Activated gamma-delta T cell treated with anti-CD3 and anti-CD28 coated beads, Interleukin-2, amount 50 U/mL, for 16 hours (primary cell): ENCODE measurements at places on chromosomes 7 and 10.

DNA sequence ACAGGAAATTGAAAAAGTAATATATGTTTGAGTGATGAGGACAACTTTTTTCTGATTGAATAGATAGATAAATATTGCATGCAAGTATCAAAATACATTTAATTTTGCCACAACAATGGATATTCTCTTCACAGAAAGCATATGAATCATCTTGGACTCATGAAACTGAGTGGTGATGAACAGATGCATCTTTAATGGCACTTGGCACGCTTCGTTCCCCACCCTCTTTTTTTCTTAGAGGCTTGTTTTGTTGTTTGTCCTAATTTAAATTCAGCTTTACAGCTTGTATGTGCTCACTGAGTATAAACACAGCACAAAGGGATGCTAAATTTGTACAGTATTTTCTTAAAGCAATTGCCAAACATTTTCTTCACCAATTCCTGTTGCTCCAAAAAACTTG lies 145.0 kb upstream of the YAE1 start:
- no peak for DNase-seq

DNA sequence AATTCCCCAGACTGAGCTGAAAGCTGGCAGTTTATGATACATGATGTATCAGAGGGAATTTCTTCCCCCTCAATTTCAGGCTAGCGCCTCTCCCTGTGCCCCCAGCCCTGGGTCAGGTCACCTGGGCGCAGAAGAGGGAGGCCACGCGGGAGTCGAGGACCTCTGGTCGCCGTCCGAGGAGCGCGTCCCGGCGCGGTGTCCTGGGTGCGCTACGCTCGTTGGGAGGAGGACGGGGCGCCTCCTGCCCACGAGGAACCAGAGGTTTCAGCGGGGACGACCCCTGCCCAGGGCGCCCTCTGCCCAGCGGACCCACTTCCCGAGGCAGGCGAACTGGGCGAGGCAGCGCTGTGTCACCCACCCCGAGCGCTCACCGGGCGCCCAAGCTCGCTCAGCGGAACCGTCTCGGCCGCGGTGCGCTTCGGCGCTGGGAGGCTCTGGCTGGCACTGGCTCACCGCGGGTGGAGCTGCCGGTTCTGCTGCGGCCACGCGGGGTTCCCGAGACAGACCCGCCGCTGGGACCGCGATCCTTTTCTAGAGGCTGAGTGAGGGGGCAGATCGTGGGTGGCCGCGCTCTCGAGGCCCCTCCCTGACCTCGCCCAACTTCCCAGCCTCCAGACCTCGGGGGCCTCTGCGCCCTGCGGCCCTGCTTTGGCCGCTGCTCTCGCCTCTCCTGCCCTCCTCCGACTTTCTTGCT lies at the start of gene FAM237B:
Gene FAM237B (minus strand): TSS at position 504 of the 694 bp plus-strand sequence. CDS start 1,556 bp downstream, outside the sequence.
- no peak for DNase-seq

- no peak for DNase-seq
Measured at GRCh38 chr7:139930286-139930965, 101.4 kb downstream of the TBXAS1 start.

DNA sequence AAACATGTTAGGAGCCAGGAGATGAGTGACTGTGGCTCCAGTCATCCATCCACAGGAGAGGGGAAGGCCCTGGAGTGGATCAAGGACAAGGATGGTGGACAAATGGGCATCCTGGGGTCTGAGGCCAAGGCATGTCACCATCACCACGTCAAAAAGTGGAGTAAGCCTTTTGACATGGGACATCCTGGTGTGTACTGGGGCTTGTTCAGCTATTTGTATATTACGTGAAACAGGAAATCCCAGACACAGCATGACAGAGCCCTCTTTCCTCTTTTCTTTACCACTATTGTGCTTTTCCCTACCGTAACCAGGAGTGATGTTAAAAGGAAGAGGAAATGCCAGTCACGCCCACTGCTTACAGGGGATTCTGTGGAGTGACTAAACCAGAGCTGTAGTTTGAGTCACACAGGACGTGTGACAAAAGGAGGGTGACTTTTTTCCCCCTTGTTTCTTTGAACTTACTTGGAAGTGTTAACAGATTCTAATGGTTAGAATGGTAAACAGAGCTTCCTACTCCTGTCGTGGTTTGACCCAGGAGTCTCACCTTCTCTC lies 15.4 kb downstream of the ACSL5 start:
- no peak for DNase-seq

GRCh38 chr7:43148161-43148731 lies 35.8 kb downstream of the HECW1 start:
- DNase-seq, result no peak

DNA sequence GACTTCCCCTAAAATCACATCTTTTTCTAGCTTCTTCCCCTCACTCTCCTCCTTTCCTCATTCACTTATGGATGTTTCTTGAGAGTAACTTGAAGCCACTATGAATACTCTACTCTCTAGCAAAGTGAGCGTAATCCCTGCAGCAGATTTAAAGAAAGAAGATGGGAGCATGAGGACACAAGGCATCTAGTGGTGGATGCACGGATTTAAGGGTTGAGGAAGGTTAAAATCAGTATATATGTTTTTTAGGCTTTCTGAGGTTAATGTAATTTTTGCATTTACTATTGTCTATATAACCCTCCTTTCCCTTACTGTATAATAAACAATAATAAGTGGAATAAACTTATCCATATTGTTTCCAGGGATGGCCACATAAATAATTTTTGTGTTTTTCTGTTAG lies 495.2 kb upstream of the TPK1 start:
- DNase-seq, result no peak

DNA sequence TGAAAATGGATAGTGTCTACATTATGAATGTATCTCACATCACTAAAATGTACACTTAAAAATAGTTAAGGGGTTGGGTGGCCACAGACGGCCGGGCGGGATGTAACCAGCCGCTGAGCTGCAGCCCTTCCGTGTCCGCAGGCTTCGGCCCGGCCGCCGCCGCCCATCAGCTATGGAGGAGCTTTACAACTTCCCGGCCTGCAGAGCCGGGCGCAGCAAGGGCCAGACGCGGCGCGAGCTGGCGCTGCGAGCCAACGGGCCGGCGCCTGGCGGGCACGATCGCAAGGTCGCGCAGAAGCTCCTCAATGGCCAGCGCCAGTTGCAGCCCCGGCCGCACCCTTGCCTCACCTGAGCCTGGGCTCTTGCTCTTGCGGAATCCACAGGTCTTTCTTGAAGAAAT lies 69.1 kb downstream of the KMT2C start:
- no peak for DNase-seq

GRCh38 chr7:128904381-128905197 lies 5.9 kb downstream of the KCP start:
- DNase-seq, result no peak

DNA sequence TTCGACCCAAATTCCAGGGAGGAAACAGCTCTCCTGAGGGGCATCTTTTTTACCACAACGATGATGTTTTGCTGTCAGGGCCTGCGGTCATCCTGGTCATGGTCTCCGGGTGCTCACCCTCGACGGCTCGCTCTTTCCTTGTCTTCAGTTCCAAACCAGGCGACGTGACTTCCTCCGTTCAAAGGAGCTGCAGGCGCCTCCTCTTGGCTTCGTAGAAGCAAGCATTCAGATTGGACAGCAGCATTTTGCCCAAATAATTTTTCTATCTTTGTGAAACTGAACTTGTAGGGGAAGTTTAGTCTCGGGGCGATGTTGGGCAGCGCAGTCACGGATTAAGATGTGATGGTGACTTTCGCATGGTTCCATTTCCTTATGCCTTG lies 208.9 kb downstream of the DNAJB6 start:
- DNase-seq, result no peak

DNA sequence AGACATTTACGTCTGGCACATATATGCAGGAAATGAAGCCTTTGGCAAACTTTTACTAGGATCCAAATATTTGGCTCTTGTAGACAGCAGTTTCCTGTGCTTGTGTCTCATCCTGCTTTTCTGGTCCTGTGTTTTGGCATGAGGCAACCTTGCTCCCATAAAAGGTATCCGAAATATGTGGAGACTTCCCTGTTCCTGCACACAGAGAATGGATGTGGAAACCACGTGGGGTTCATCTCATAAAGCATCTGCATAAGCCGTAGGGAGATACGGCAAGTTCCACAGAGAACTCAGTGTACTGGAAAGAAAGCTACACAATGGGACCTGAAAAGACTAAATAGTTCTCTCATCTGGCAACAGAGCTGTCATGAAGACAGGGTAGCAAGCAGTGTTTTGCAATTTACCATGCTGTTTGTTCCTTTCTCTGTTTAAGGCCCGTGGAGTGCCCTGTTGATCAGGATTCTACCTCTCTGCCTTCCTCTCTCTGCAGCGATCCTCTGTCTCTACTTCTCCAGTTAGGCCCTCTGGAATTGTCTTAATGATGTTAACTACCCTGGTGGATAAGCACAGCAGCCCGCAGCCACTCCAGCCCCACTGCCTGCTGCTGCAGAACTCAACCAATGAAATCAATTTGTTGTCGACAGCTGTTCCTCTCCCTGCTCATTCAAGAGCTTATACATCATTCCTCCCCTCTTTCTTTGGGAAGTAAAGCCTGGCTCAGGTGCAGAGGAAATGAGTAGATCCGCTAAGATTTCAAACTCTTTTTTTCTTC lies 293.6 kb downstream of the CSTF2T start:
- no peak for DNase-seq

DNA sequence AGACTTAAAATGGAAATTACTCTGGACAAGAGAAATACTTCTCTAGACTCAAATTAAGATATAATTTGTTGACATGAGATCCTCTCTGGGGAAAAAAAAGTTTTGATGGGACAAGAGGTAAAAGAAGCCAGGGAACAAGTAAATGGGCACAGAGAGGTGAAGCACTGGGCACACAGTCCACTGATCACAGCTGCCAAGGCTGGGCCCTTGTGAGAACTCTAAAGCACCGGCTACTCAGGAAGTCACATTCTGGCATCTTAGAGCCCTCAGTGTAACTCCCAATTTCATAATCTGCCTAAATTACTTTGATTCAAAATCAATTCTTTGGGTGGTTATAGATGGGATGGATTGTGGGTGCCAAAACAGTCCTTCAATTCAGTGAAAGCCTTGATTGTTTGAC lies 123.2 kb upstream of the CACNA2D1 start:
- no peak for DNase-seq

- DNase-seq, result no peak
Measured at GRCh38 chr7:70915067-70915466, 216.9 kb upstream of the GALNT17 start.

- DNase-seq, result no peak
Measured at GRCh38 chr10:48595539-48595932, 9.3 kb downstream of the ARHGAP22 start.

- no peak for DNase-seq
Measured at GRCh38 chr10:727162-727790, 37.8 kb upstream of the DIP2C start.

- no peak for DNase-seq
Measured at GRCh38 chr10:37269554-37270256, 144.3 kb downstream of the ANKRD30A start.

- DNase-seq, result no peak
Measured at GRCh38 chr7:20293336-20293735, 37.4 kb upstream of the ITGB8 start.

GRCh38 chr7:74343281-74344131 lies 54.3 kb downstream of the CLIP2 start:
- DNase-seq, result no peak

DNA sequence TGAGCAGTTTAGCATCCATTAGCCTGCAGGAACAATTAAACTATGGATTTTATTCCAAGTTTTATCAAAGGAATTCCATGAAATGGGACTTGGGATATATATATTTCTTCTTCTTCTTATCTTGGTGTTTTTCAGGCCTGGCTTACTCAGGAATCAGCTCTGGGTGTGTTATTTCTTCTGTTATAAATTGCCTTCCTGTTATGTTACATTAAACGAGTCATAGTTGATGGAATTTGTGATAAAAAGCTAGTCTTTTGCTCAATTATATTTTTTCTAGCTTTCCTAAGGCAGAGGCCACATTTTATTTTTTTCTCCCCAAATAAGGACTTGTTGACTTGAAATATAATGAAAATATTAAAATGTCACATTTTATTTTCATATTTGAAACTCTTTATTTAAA lies 141.3 kb downstream of the EPC1 start:
- no peak for DNase-seq

DNA sequence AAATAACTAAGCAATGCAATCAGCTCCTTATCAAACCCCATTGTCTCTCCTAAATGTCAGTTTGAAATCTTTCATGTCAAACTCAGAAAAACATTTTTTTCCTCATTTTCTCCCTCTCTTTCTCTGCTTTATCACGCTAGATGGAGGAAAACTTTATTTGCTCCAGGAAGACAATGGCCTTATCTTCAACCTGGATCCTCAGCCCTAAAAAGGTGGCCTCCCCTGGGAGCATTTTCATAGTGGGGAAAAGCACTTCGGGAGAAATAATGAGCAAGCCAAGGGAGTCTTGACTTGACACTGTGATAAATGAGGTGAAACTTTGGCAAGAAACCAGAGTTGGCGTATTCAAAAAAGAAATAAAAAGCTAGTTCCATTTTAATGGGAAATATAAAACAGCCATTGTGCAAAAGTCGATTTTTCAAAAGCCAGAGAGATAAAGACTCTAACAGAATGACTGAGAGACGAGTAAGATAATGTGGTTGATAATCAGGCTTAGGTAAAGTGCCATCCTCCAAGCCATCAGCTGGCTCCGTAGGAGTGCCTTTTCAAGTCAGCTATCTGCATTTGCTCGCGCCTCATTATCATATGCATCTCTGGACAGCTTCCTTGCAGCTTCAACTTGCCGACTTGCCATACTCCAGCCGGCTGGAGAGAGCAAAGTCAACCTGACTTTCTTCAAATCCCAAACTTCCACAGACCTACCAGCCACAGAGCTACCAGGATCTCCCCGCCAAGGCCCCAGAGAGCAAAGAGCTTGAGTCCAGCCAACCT lies 19.9 kb downstream of the HABP2 start:
- no peak for DNase-seq

DNA sequence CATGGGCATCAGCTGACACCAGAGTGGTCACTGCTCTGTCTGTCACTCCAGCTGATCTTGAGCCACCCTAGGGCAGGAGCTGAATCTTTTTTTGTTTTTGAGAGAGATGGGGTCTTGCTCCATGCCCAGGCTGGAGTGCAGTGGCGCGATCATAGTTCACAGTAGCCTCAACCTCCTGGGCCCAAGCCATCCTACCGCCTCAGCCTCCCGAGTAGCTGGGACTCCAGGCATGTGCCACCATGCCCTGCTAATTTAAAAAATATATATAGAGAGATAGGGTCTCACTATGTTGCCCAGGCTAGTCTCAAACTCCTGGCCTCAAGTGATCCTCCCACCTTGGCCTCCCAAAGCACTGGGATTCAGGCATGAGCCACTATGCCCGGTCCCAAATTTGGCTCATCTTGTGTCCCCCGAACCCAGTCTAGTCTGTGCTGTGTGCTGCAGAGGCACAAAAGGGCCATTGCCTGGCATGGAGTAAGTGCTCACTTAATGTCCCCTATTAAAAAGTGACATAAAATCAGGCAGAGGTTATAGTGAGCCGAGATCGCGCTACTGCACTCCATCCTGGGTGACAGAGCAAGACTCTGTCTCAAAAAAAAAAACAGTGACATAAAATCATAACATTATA lies 8.1 kb upstream of the FZD9 start:
- no peak for DNase-seq

GRCh38 chr7:69817121-69817520 lies 218.8 kb downstream of the AUTS2 start:
- no peak for DNase-seq

- no peak for DNase-seq
Measured at GRCh38 chr7:92057375-92057774, 76.9 kb downstream of the CYP51A1 start.
